ENCODE measurements at places on chromosomes 6 and 20. TPM values are rescaled to one million over a fixed set of nuclear protein-coding genes. Genes with fewer than 3 reads are reported as not detected.

CARMIL1 gene
- 111 TPM for polyA plus RNA-seq

KCNK5 gene
- polyA plus RNA-seq, result 14.0 TPM

TINAG gene
- 22.1 TPM for polyA plus RNA-seq

RAB22A gene
- polyA plus RNA-seq, result 24.8 TPM

TPMT gene
- polyA plus RNA-seq, result 28.9 TPM

FAM162B gene
- polyA plus RNA-seq, result 7.8 TPM

VWA7 gene
- 11.1 TPM for polyA plus RNA-seq
